ENCODE measurements at places on chromosomes 6 and 20. TPM values are rescaled to one million over a fixed set of nuclear protein-coding genes. Genes with fewer than 3 reads are reported as not detected.

SRMS gene
- total RNA-seq = not detected

HLA-DOA gene
- total RNA-seq = 22.1 TPM

WFDC12 gene
- total RNA-seq = not detected

PAQR8 gene
- total RNA-seq = 4.4 TPM

THBD gene
- total RNA-seq = 0.12 TPM

POU5F1 gene
- 0.21 TPM for total RNA-seq

MEI4 gene
- not detected for total RNA-seq

FUT9 gene
- total RNA-seq = not detected

DNA sequence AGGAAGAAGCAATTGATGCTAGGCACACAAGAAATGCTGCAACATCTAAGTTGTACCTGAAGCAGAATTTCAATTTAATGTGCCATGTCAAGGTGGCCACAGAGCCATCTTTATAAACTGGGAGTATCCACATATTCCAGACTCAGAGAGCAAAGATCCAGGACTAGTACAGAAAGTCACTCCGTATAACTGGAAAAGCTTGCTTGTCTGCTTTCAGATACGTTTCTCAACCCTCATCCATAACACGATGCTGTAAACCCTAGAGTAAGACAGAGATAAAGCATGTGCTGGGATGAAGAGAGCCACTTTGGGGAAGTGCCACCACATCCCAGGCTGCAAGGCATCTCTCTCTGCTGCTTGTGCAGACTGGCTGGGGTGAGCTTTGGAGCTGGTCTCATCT, 134.7 kb downstream of the PACRG start:
- no peak for DNase-seq
- no peaks in the 10 kb centered on the region for H3K36me3 ChIP-seq
- no peak overlapping the region for H3K4me3 ChIP-seq
- peaks cover 7% of the 10 kb centered on the region for H3K27me3 ChIP-seq
- H3K4me1 ChIP-seq = no peaks in the 10 kb centered on the region

GRCh38 chr20:57922706-57923105, 212.9 kb upstream of the PMEPA1 start:
- peak; percentile 35 for DNase-seq
- H3K4me3 ChIP-seq = no peak overlapping the region
- peaks cover 12% of the 10 kb centered on the region for H3K27me3 ChIP-seq
- no peak overlapping the region for H3K27ac ChIP-seq
- no peaks in the 10 kb centered on the region for H3K36me3 ChIP-seq

GRCh38 chr6:28807682-28808280, 116.0 kb downstream of the TRIM27 start:
- H3K4me3 ChIP-seq = no peak overlapping the region
- peaks cover 22% of the 10 kb centered on the region for H3K36me3 ChIP-seq
- peaks cover 2% of the 10 kb centered on the region for H3K4me1 ChIP-seq
- H3K27me3 ChIP-seq = peaks cover 74% of the 10 kb centered on the region

DNA sequence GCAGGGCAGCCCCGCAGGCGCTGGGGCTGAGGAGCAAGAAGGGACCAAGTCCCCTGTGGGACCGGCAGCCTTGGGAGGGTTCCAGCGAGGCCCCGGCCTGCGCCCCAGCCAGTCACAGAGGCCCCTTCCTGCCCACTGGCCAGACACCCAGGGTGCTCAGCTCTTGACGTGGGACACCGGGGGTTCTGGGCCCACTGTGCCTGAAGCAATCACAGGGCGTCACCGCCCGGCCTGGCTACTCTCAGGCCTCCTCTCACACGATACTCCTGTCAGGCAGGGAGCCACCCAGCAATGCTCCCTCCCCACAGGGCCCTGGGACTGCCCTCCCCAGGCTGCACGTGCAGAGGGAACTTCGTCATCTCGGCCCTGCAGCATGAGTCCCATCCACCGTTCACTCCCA, 14.5 kb downstream of the TAF4 start:
- no peaks in the 10 kb centered on the region for H3K36me3 ChIP-seq
- H3K27me3 ChIP-seq = no peaks in the 10 kb centered on the region
- H3K27ac ChIP-seq = no peak overlapping the region
- no peak overlapping the region for H3K4me3 ChIP-seq

DNA sequence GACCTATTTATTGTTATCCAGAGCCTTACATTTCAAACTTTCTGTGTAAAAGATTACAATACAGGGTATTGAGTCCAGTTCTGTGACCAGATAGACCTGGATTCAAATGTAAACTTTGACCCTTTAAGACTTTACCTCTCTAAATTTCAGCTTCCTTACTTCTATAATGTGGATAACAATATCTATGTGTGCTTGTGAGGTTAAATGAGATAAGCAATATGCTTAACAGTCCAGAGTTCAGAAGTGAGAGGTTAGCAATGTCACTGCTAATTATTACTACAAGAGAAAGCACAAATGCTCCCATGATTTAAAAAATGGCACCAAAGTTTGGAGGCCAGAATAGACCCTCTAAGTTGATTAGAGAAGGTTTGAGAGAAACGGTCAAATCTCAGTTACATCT, 27.5 kb downstream of the EPB41L2 start:
- no peaks in the 10 kb centered on the region for H3K36me3 ChIP-seq
- H3K4me3 ChIP-seq = no peak overlapping the region
- H3K4me1 ChIP-seq = no peaks in the 10 kb centered on the region

DNA sequence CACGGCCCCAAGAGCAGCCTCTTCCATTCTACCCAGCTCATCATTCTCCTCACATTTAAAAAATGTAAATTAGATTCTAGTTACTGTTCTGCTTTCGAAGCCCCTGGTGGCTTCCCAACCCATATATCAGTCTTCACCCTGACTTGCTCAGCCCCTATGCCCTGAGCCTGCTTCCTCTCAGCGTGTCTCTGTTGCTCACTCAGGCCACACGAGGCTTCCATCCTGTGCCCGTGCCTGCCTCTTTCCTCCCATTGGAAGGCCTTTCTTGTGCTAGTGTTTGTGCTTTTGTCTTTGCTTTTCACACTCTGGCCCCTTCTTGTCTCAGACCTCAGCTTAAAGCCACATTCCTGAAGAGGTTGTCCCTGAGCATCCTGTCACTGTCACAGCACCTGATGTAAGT, 78.1 kb downstream of the AFDN start:
- H3K27me3 ChIP-seq = peaks cover 5% of the 10 kb centered on the region
- H3K4me3 ChIP-seq = no peak overlapping the region
- H3K36me3 ChIP-seq = no peaks in the 10 kb centered on the region
- no peaks in the 10 kb centered on the region for H3K4me1 ChIP-seq
- H3K27ac ChIP-seq = no peak overlapping the region

GRCh38 chr20:22106308-22106938, 401.0 kb downstream of the PAX1 start:
- H3K4me3 ChIP-seq = no peak overlapping the region
- H3K4me1 ChIP-seq = no peaks in the 10 kb centered on the region
- no peaks in the 10 kb centered on the region for H3K27me3 ChIP-seq
- peaks cover 7% of the 10 kb centered on the region for H3K36me3 ChIP-seq

DNA sequence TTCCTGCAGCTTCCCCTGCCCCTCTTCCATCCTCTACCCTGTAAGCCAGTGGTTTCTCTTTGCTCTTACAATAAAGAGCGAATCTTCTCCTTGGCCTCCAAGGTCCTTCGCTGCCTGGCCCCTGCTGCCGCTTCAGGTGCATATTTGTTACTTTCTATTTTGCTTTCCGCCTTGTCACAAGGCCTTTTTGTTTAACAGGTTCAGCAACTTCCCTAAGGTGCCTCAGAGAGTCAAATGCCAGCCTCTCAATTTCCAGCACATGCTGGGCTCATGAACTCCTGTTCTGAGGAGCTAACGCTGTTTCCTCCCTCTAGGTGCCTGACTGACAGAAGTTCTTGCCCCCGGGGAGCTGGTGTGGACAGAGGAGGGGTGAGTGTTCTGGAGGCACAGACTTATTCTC, 42.4 kb upstream of the EPB41L1 start:
- no peak for DNase-seq
- no peak overlapping the region for H3K27ac ChIP-seq
- no peak overlapping the region for H3K4me3 ChIP-seq
- peaks cover 9% of the 10 kb centered on the region for H3K27me3 ChIP-seq
- no peaks in the 10 kb centered on the region for H3K4me1 ChIP-seq

GRCh38 chr20:23570178-23570760, 2.0 kb upstream of the CST9L start:
- H3K4me3 ChIP-seq = no peak overlapping the region
- no peak overlapping the region for H3K27ac ChIP-seq
- H3K27me3 ChIP-seq = peaks cover 9% of the 10 kb centered on the region
- no peak for DNase-seq

DNA sequence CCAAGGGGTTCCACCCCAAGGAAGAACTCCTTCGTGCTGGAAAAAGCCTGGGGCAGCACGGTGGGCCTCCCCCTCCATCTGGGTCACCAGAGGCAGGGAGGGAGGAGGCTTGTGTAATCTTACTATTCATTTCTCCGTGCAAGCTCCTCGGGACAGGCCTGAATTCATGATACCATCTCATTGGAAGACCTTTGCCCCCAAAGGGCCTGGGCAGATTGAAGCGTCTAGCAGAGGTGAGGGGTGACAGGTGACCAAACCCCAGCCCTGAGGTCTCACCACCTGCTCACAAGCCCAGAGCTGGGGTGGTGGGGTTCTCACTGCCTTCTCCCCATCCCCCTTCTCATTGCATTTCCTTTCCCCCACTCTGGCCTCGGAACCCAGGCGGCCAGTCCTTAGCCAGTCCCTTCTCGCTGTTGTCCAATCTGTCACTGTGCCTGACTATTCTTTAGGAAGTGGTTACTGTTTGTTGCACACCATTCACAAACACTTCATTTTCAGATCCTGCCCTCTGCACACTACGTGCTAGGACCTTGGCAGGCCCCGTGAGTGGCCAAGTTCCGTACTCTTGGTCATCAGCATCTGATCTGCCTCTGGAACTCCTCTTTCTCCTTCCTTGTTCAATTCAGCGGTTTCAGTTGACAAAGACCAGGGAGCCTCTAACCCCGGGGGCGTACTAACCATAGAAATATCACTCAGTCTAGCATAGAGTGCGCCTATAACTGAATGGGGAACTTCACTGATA, 137.1 kb downstream of the LY86 start:
- no peak for DNase-seq
- no peak overlapping the region for H3K4me3 ChIP-seq
- peaks cover 7% of the 10 kb centered on the region for H3K4me1 ChIP-seq
- no peaks in the 10 kb centered on the region for H3K36me3 ChIP-seq
- H3K27me3 ChIP-seq = peaks cover 24% of the 10 kb centered on the region
- H3K27ac ChIP-seq = no peak overlapping the region

DNA sequence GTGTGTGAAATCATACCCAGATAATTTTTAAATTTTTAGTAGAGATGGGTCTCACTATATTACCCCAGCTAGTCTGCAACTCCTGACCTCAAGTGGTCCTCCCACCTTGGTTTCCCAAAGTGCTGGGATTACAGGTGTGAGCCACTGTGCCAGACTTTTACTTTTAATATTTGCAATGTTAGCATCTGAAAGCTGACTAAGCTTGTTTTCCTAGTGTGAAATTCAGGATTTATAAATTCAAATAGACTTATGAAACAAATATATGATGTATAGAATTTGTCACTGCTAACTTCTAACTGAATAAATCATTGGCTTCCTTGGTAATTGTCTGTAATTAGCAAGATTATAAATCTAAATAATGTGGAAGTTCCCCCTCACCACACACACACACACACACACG, 58.8 kb upstream of the SLC22A23 start:
- peaks cover 25% of the 10 kb centered on the region for H3K27me3 ChIP-seq
- DNase-seq = no peak
- no peak overlapping the region for H3K27ac ChIP-seq
- H3K36me3 ChIP-seq = no peaks in the 10 kb centered on the region

DNA sequence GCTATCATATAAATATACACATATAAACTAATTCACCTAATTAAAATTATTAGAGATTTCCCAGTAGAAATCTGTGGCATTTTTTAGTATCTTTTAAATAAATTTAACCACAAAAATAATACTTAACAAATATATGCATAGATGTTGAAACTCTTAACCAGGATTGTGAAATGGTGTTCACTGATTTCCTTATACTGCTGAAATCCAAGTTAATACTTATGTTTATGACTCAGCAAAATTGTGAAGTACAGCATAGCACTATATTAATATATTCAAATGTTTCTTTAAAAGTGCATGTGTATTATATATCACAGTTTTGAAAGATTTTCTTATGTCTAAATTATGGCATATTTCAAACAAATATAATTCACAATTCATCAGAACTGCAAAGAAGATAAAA, 328.2 kb upstream of the MANEA start:
- no peak for DNase-seq
- H3K27me3 ChIP-seq = no peaks in the 10 kb centered on the region
- no peaks in the 10 kb centered on the region for H3K36me3 ChIP-seq

GRCh38 chr20:10478205-10478604, 43.1 kb downstream of the SLX4IP start:
- H3K36me3 ChIP-seq = no peaks in the 10 kb centered on the region
- no peak for DNase-seq
- no peaks in the 10 kb centered on the region for H3K27me3 ChIP-seq
- H3K4me1 ChIP-seq = peaks cover 19% of the 10 kb centered on the region

GRCh38 chr6:111837007-111837406, 36.2 kb downstream of the FYN start:
- peaks cover 44% of the 10 kb centered on the region for H3K4me1 ChIP-seq
- H3K27ac ChIP-seq = peak overlapping the region; percentile 88
- peaks cover 5% of the 10 kb centered on the region for H3K36me3 ChIP-seq
- H3K4me3 ChIP-seq = peak overlapping the region; percentile 83

- DNase-seq = no peak
- peaks cover 38% of the 10 kb centered on the region for H3K4me1 ChIP-seq
- H3K27ac ChIP-seq = peak overlapping the region; percentile 31
- no peak overlapping the region for H3K4me3 ChIP-seq
- H3K36me3 ChIP-seq = no peaks in the 10 kb centered on the region
Measured at GRCh38 chr6:108673602-108674001, 112.9 kb downstream of the FOXO3 start.

- DNase-seq = no peak
- H3K4me3 ChIP-seq = no peak overlapping the region
- H3K27me3 ChIP-seq = peaks cover 20% of the 10 kb centered on the region
- no peaks in the 10 kb centered on the region for H3K4me1 ChIP-seq
Measured at GRCh38 chr6:41153451-41153850, 696 bp downstream of the TREML1 start.

DNA sequence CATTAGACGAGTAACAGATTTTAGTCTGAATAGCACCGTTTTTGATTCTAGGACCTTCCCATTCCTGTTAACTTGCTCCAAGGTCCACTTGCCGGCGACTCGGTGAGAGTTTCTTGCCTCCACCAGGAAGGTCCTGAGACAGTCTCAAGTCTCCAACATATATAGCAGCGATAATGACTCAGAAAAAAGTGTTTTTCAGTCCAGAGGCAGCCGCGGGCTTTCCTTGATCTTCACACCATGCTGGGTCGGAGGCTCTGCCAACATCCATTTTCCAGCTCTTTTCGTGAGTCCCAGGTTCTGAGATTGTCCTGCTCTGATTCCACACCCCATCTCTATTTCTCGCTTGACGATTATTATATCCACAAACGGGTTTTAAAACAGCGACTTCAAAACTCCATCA, 170.5 kb downstream of the GPX5 start:
- peaks cover 8% of the 10 kb centered on the region for H3K36me3 ChIP-seq
- no peak overlapping the region for H3K4me3 ChIP-seq
- H3K27me3 ChIP-seq = peaks cover 66% of the 10 kb centered on the region
- H3K27ac ChIP-seq = no peak overlapping the region

- H3K27me3 ChIP-seq = no peaks in the 10 kb centered on the region
- no peak overlapping the region for H3K4me3 ChIP-seq
- no peak overlapping the region for H3K27ac ChIP-seq
Measured at GRCh38 chr6:89977808-89978748, 83.8 kb downstream of the GJA10 start.

- H3K4me1 ChIP-seq = no peaks in the 10 kb centered on the region
- peaks cover 9% of the 10 kb centered on the region for H3K27me3 ChIP-seq
- no peak overlapping the region for H3K27ac ChIP-seq
- DNase-seq = no peak
- no peak overlapping the region for H3K4me3 ChIP-seq
- no peaks in the 10 kb centered on the region for H3K36me3 ChIP-seq
Measured at GRCh38 chr6:145077382-145077781, 657.9 kb downstream of the EPM2A start.
